ENCODE measurements at places on chromosomes 1 and 21. TPM values are rescaled to one million over a fixed set of nuclear protein-coding genes. Genes with fewer than 3 reads are reported as not detected.

Gene OLFML2B
- 18.4 TPM for total RNA-seq

Gene PTGER3
- total RNA-seq = 0.39 TPM

Gene CAPN8
- total RNA-seq = 0.79 TPM

Gene FCER1G
- total RNA-seq = 16.3 TPM

Gene CADM3
- total RNA-seq = 4.3 TPM

Gene DIPK1A
- total RNA-seq = 17.5 TPM

Gene FCRL5
- not detected for total RNA-seq

Gene SLC25A34
- 0.98 TPM for total RNA-seq

Gene OR2T29
- total RNA-seq = not detected

Gene LCE4A
- total RNA-seq = not detected

Gene CNR2
- total RNA-seq = 0.54 TPM

Gene GBP6
- total RNA-seq = 0.89 TPM

Gene MNDA
- total RNA-seq = 2.0 TPM

Gene USF1
- 70.1 TPM for total RNA-seq

Gene WNT2B
- total RNA-seq = 1.5 TPM

Gene MR1
- total RNA-seq = 22.4 TPM

Gene CACNA1S
- not detected for total RNA-seq

Gene FAAH
- total RNA-seq = 199 TPM

Gene TMIGD3
- total RNA-seq = not detected

Data from thyroid gland (tissue), 4 donors.